ENCODE measurements at places on chromosomes 1 and 21. TPM values are rescaled to one million over a fixed set of nuclear protein-coding genes. Genes with fewer than 3 reads are reported as not detected.

The AKR7A3 gene
- 2.1 TPM for total RNA-seq

The KRTAP22-2 gene
- total RNA-seq = not detected

The WNT3A gene
- total RNA-seq = 2.6 TPM

The ALX3 gene
- total RNA-seq = 0.24 TPM

The APOBEC4 gene
- total RNA-seq = 0.20 TPM

The PRKCZ gene
- 107 TPM for total RNA-seq
